ENCODE measurements at places on chromosomes 2 and 18.

GRCh38 chr2:24008672-24009366 lies 1.1 kb upstream of the MFSD2B start:
- no peak for DNase-seq

DNA sequence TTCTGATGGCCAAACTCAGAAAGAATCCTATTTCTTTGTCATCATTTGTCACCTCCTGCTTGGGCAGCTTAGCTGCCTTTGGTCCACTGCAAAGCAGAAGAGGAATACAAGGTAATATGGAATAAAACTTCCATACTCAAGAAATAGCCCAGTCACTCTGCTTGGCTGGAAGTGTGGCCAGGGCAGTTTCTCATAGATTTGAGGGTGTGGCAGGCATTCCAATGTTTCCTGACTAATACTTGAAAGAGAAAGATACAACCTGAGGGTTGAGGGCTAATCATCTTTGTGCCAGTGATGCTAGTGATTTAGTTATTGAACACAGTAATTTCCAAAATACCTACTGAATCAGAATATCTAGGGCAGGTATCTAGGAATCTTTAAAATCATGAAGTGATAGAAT lies 83.1 kb downstream of the FAM161A start:
- no peak for DNase-seq

GRCh38 chr2:99911736-99912135 lies 230.7 kb downstream of the AFF3 start:
- no peak for DNase-seq

DNA sequence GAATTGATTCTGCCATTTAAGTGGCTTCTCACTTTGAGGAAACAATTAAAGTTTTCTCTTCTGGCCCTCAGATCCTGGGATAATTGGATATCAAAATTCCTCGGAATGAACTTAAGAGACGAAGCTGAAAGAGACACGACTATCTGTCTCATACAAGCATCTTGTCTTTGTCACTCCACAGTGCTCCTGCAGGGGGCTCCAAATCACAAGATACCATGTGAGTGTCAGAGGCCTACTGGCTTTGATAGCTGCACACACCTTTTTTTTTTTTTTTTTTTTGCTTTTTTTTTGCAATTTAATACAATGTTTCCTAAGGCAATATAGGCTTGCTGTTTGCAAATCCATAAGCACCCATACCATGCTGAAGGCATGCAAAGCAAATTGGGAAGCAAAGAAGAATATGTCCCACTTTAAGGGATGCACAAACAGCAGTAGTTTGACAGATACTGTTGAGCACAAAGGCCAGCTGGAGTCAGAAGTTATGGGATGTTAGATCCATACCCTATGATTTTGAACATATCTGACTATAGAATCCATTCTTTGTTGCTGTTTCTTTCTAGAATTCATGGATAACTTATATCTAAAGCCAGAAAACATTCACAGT lies 109.0 kb upstream of the CBLN2 start:
- peak; percentile 4 for DNase-seq

- no peak for DNase-seq
These were observed 44.7 kb upstream of the ZFP36L2 start for GRCh38 chr2:43270930-43271615.

DNA sequence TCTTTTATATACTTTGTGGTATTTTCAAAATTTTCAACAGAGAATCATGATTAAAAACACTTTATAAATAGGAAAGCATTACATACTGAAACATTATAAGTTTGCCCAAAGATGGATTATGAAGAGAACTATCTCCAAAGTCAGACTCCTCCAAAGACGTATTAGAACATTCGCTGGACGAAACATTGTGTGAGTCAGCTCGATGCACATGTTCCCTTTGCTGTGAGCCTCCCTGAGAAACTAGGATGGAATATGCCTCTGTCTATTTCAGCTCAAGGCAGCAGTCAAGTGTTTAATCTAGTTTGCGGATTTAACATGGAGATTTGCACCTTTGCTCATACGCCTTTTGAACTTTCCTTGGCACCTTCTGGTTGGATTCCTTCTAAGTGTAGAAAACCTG lies 92.2 kb upstream of the NCKAP5 start:
- no peak for DNase-seq

- peak; percentile 51 for DNase-seq
These were observed 16.4 kb downstream of the CAPN13 start for GRCh38 chr2:30790879-30791278.

DNA sequence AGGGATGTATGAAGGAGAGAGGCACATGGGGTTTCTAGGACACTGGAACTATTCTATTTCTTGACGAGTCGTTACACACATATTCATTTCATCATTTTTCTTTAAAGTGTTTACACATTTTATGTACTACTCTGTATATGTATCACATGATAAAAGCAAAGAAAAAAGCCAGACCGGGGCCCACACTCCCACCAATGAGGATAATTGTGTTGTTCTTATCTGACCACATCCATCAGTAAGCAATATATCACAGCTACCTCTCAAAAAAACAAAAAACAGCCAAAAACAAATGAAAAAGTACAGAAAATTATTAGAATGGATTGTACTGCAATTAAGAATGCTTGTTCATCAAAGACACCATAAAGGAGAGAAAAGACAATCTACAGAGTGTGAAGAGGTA lies 14.2 kb upstream of the CNRIP1 start:
- DNase-seq, result no peak

DNA sequence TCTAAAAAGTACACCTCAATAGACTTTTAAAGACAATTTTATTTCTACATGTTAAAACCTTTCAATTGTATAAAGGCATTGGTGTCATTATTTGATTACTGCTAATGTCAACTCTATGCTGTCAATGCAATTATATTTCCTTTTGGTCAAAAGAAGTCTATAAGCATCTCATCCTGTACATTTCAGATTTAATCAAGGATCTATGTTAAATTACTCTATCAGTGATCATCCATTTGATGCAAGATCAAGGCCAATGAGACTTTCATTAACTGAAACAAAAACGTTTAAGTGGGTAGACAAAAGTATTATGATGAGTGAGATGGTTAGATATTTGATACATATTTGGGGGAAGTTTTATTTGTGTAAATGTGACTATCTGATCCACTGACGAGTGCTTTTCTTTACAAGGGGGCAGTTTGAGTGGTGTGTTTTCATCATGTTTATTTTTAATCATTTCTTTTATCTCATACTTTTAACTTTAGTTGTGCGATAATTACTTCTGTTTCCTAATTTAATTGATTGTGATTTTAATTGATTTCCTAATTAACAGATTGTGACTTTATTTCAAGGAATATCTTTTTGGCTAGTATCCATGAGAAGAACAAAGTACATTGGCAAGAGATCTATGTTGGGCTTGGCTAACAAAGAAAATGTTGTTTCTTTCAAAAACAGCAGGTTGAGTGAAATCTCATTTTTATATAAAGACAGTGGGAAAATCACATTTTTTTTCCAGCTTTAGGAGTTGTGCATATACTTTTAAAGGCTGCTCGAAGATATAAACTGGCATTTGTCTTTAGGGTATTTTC lies 1.1 kb downstream of the ARHGAP28 start:
- DNase-seq, result no peak

GRCh38 chr2:70300771-70301343 lies 1.0 kb downstream of the FAM136A start:
- DNase-seq, result no peak

DNA sequence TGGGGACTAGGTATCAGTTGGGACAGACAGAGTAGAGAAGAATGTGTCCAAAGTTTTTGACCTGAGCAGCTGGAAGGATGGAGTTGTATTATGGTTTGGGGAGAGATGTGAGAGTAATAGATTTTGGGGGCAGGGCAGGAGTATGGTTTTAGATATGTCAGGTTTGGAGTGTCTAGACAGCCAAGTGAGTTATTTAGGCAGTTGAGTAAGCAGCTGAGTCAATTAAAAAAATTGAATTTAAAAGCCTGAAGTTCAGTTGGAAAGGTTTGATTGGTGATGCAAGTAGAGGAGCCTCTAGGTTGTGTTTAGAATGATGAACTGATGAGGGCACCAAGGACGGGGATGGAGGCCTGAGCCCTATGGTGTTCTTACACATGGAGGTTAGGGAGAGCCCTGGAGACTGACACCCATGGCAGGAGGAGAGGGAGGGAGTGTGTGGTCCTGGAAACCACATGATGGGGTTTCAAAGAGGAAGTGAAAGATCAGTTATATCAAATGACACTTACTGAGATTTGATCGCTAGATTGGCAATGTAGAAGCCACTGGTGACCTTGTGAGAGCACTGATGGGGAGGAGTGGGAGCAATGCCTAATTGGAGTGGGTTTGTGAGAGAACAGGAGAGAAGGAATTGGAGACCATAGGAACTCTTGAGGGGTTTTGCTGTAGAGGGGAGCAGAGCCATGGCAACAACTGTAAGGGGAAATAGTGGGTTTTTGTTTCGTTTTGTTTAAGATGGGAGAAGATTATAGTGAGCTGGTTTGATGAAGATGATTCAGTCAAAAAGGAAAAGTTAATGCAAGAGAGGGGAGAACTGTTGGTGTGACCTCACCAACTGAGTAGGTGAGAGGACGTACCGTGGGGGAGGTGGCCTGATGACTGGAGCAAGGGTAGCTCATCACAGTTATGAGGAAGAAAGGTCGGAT lies 10.3 kb downstream of the ITGA6 start:
- no peak for DNase-seq

GRCh38 chr18:58455314-58456188 lies 173.3 kb downstream of the ALPK2 start:
- DNase-seq, result no peak

Measured in thymus (tissue), 14 donors.